ENCODE measurements at places on chromosomes 13 and 19. TPM values are rescaled to one million over a fixed set of nuclear protein-coding genes. Genes with fewer than 3 reads are reported as not detected.

The TYROBP gene
- total RNA-seq, result 118 TPM

The CERS1 gene
- 12.8 TPM for total RNA-seq

The MBD3L2 gene
- total RNA-seq, result not detected

The POSTN gene
- total RNA-seq, result 152 TPM

The LIG4 gene
- total RNA-seq, result 9.9 TPM

The RPL18A gene
- 1,703 TPM for total RNA-seq

The PRODH2 gene
- total RNA-seq, result not detected

The OR7D4 gene
- total RNA-seq, result not detected

The FBXL12 gene
- 42.7 TPM for total RNA-seq

The CSNK1A1L gene
- total RNA-seq, result not detected

The SMIM44 gene
- total RNA-seq, result not detected

The ZNF571 gene
- total RNA-seq, result 6.9 TPM

The DOCK6 gene
- total RNA-seq, result 49.2 TPM

All from tibial nerve (tissue), 4 donors.